ENCODE measurements at places on chromosomes 2 and 18.

DNA sequence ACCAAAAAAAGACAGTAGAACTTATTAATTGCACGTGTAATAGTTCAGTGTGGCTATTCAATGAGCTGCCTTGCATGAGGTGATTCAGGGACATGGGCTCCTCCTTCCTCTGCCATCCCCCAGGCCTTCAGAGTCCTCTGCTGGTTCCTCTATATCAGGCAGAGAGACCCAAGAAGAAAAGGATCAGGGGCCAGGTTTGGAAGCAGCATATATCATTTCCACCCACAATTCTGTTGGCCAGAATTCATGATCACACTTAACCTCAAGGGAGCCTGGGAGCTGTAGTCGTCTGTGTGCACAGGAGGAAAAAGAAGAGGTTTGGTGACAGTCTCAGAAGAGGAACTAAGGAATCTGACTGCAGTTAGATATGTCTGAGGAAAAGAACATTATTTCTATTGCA, 114.0 kb upstream of the GLS start:
- no peak for DNase-seq

DNA sequence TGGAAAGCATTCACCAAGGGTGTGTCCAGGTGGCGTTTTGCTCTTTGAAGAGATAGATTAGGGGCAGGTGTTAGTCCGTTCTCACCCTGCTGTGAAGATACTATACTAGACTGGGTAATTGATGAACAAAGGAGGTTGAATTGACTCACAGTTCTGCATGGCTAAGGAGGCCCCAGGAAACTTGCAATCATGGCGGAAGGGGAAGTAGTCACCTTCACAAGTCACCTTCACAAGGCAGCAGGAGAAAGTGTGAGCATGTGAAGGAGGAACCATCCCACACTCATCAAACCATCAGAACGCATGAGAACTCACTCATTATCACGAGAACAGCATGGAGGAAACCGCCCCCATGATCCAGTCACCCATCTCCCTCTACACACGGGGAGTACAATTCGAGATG, 135.7 kb upstream of the NFATC1 start:
- no peak for DNase-seq

GRCh38 chr2:210092791-210093190, 78.4 kb downstream of the KANSL1L start:
- no peak for DNase-seq

DNA sequence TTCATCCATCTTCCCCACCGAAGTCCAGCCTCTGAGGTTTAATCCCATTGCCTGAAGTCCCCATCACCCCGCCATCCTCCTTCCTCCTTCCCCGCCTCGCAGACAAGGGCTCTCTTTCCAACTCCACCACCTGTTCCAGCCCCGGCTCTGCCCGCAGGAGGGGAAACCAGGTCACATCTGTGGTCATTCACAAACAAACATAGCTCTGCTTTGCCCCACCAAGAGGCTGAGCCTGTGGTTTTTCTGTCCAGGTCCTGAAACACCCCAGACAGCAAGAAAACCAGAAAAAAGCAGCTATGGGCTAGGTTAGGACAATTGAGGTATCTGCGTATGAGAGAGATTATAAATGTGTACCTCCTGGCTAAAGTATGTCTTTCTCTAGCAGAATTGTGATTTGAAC, 144.7 kb downstream of the GLI2 start:
- no peak for DNase-seq

DNA sequence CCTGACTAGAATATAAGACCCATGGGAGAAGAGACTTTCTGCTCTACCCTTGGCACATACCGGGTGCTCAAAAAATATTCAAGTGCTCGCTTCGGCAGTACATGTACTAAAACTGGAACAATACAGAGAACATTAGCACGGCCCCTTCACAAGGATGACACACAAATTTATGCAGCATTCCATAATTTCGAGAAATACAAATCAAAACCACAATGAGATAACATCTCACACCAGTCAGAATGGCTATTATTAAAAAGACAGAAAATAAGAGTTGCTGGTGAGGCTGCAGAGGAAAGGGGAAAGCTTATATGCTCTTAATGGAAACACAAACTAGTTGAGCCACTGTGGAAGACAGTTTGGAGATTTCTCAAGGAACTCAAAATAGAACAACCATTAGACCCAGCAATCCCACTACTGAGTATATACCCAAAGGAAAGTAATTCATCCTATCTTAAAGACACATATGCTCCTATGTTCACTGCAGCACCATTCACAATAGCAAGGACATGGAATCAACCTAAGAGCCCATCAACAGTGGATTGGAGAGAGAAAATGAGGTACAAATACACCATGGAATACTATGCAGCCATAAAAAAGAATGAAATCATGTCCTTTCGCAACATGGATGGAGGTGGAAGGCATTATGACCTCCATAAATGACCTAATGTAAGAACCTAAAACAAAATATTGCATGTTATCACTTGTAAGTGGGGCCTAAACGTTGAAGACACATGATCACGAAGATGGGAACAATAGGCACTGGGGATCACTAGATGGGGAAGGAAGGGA, 71.6 kb upstream of the CYP1B1 start:
- no peak for DNase-seq

DNA sequence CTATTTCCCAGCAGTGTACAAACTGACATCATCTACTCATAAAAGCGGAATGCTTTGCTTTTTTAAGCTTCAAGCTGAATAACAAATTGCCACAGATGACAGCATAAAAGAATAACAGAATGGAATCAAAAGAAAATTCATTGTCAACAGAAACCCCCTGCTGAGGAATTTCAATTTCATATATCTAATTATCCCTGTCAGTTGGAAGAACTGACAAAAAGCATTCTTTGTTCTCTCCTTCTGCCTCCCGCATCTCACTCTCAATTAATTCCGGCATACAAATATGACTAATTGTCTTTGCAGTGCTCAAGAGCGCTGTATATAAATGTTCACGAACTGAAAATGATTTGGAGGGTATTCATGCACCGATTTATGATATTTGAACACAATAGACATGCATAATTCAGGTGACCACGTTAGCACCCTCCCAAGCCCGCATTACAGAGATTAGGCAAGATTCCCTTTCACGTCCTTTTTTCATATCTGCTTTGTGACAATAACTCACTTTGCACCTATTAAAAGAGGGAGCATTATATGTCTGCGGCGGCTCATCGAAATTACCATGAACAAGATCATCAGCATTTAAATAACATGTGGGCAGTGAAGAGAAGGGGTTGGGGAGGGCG, 277.7 kb upstream of the SALL3 start:
- DNase-seq: no peak

DNA sequence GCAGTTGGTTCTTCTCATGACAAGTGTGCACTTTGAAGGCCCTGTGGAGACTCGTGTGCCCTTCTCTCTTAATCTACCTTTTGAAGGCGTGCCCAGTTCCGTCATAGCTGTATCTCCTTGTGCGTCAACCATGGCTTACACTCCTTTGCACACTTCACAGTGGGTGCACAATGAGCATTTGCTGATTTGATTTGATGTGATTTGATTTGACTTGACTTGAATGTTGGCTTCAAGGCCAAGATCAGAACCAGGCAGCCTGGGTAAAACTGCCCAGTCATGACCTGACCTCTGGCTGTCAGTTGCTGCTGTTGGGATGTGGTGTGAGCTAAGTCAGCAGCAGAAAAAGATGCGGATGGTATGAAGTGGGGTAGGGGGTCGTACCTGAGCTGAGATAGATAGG, 670.3 kb upstream of the HS6ST1 start:
- DNase-seq: no peak

- DNase-seq: peak; percentile 48
Measured at GRCh38 chr2:37196320-37197195, at the start of gene CEBPZOS. TSS of gene CEBPZOS (plus strand) at chr2:37196496. CDS start at chr2:37199705, 3,209 bp downstream.

GRCh38 chr18:57435846-57436190, 644 bp downstream of the ONECUT2 start:
- DNase-seq: no peak

- DNase-seq: no peak
Measured at GRCh38 chr2:10089565-10090190, 9.5 kb upstream of the CYS1 start.

All from D721Med (cell line).